SJSA1 (cell line): ENCODE measurements at places on chromosomes 7 and 10. TPM values are rescaled to one million over a fixed set of nuclear protein-coding genes. Genes with fewer than 3 reads are reported as not detected.

GRCh38 chr7:99155211-99155610 lies 11.3 kb upstream of the SMURF1 start:
- DNase-seq, result no peak

GRCh38 chr10:75956624-75957023 lies 525.2 kb downstream of the LRMDA start:
- no peak for DNase-seq

GRCh38 chr10:123213192-123213591 lies 59.0 kb downstream of the BUB3 start:
- no peak for DNase-seq

- no peak for DNase-seq
These were observed 33.6 kb upstream of the VSIR start for GRCh38 chr10:71806704-71807556.

DNA sequence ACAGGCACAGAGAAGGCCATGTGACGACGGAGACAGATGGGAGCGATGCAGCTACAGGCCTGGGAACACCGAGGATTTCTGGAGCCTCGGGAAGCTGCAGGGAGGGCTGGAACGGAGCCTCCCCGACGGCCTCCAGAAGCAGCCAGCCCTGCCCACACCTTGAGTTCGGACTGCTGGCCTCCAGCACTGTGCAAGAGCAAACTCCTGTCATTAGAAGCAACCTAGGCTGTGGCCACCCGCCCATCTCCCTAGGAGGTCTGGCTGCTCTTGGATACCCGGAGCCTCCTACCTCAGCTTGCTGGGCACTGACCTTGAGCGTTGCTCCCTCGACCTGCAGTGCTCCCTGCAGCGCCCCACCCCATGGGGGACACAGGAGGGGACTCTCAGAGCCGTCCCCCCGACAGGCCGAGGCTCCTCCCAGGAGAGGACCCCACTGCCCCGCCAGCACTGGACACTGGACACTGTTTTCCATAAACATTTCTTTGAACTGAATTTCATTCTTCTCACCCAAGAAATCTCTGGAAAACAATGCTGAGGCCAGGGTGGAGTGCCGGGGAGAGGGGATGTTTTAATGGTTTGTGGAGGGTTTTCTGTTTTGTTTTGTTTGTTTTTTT lies 22.5 kb upstream of the TNRC18 start:
- DNase-seq, result peak; percentile 28

DNA sequence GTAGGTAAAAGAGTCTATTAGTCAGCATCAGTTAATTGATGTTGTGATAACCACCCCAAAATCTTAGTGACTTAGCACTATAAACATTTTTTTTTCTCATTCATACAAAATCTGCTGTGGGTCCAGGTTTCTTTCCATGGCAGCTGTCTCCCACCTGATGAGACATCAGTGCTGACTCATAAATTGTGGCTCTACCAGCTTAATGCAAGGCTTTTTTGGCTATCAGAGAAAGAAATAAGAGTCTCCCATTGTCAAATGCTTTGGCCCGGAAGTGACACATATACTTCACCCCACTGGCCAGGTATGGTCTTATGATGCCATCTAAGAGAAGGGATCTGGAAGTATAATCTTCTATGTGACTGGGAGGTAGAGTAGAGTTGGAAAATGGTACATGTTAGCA lies 14.5 kb downstream of the DNAJB9 start:
- DNase-seq, result no peak

DNA sequence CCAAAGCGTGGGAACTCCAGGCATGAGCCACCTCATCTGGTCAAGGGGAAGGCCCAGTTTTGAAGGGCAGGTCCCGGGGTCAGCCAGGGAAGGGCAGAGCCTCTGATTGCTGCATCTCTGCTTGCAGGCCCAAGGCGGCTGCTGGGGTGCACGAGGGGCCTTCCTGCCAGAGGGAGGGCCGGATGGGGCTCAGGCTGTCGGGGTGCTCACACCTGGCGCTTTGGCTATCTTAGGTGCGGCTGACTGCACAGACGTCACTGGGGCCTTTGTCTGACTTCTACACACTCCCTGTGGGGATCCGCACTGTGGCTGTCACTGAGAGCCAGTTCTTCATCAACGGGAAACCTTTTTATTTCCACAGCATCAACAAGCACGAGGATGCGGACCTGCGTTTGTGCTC lies 68.7 kb downstream of the ZNF727 start:
- no peak for DNase-seq

The OR6V1 gene
- not detected in 2 replicates for total RNA-seq

The C10orf67 gene
- total RNA-seq, result not detected in 2 replicates
